ENCODE measurements at places on chromosomes 3 and 15. TPM values are rescaled to one million over a fixed set of nuclear protein-coding genes. Genes with fewer than 3 reads are reported as not detected.
A peak's percentile ranks its signal among the peaks of the same experiment; 100 is the strongest.

- DNase-seq = no peak
Observed at GRCh38 chr3:169940470-169941181, 26.0 kb upstream of the SEC62 start.

DNA sequence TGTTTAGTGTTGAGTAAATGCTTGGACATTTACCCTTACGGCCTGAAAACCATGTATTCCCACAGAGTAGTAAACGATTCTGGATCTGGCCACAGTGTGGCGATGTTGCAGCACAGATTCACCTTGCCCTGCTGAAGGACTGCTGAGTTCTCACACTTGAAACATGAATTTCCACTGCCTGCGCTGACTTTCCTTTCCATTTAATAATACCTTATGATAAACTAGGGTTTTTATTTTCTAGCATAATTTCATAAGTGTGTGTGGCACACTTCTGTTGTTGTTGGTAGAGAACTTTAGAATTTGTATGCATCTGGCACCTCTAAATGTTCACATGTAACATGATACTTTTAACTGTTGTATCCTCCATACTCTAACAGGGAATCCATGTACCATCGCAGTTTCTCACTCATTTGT lies 53.9 kb downstream of the C3orf38 start:
- DNase-seq = peak; percentile 87

The PIF1 gene
- polyA plus RNA-seq = 109 TPM

DNA sequence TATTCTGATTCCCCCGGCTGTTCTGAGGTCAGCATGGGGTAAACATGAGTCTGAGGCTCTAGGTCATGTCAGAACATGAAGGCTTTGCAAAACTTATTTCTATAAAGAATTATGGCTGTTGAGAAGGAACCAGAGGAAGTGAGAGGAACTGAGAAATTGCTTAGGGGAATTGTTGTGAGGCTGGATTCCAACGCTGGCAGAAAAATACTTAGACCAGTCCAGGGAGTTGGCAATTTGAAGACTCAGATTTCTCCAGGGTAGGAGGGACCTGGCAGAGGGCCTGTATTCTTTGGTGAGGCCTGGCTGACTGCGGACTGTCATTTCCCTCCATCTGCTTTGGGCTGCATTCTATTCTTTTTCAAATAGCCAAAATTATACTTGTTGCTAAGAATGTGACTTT lies 155.5 kb downstream of the PLD1 start:
- no peak for DNase-seq

DNA sequence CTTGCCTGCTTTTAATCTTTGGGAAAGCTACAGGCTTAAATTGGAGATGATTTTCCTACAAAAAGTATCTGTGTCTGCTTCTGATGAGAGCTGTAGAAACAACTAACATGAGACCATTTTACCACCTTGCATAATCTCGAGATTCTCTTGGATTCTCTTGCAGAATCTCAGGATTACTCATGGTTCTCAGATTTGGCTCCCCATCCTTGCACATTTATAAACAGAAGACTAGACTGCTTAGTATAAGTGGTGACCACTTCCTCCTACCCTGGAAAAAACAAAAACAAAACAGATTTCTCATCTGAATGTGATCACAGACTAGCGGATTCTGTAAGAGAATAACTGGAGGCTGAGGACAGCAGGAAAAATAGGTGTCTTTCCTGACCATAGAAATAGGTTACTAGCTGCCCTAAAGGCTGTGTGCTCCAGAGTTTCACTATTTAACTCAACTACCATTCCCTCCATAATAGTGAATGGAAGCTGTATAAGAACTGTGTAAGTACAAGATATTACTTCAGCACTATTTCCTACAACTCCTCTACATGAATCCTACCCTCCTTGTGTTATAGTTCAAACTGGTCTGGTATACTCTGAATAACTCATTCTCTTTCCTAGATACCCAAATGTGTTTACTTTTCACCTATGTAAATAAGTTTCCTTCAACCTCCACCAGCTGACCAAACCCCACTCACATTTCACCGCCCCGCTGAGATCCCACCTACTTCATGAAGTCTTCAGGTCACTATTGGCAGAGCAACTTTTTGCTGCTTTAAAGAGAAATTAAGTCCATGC lies 122.2 kb upstream of the C2CD4B start:
- DNase-seq = no peak
